NCI-H524 (cell line): ENCODE measurements at places on chromosomes 4 and X.

DNA sequence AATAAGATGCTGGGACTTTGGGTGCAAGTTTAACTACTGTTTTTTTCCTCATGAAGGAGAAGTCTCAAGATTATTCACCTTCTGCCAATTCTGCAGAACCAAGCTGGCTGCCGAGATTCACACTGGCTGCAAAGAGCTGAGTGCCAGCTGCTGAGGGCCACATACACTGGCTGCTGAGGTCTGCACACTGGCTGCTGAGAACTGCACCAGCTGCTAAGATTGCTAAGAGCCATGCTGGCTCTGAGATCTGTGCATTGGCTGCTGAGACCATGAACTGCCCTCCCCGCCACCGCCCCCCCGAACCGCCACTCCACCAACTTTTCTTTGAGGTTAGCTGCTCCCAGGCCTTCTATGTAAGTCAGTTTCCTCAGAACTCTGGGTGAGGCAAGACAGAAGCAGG is 330.3 kb downstream of the CBLL2 start:
- peak; percentile 69 for DNase-seq

DNA sequence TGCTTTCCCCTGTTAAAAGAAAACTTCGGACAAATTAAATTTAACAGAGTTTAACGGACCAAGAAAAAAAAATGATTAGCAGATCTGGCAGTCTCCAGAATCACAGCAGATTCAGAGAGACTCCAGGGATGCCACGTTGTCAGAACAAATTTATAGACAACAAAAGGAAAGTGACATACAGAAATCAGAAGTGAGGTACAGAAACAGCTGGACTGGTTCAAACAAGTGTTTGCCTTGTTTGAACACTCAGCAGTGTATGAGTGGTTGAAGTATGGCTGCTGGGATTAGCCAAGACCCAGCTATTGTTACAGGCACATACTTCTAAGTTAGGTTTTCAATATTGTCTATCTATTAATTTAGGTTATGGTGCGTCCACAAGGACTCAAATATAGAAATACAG is 19.1 kb downstream of the PIR start:
- DNase-seq = peak; percentile 47

DNA sequence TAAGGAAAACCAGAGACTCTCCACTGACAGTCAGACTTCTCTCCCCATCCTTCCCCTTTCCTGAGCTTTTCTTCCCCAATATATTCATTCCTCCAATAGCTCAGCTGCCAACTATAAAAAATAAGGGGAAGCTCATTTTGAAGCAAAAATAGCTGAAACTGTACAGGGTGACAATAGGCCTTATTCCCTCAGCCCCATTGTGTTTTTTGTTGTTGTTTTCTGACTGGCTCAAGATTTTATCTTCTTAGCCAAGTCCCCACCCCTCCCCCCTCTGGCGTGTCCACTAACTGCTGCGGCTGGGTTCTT is 26.2 kb downstream of the PRPS1 start:
- no peak for DNase-seq

GRCh38 chr4:180947425-180947824 is 1295.8 kb upstream of the TENM3 start:
- no peak for DNase-seq

GRCh38 chr4:124167602-124168001 is 544.9 kb downstream of the ANKRD50 start:
- DNase-seq = no peak

DNA sequence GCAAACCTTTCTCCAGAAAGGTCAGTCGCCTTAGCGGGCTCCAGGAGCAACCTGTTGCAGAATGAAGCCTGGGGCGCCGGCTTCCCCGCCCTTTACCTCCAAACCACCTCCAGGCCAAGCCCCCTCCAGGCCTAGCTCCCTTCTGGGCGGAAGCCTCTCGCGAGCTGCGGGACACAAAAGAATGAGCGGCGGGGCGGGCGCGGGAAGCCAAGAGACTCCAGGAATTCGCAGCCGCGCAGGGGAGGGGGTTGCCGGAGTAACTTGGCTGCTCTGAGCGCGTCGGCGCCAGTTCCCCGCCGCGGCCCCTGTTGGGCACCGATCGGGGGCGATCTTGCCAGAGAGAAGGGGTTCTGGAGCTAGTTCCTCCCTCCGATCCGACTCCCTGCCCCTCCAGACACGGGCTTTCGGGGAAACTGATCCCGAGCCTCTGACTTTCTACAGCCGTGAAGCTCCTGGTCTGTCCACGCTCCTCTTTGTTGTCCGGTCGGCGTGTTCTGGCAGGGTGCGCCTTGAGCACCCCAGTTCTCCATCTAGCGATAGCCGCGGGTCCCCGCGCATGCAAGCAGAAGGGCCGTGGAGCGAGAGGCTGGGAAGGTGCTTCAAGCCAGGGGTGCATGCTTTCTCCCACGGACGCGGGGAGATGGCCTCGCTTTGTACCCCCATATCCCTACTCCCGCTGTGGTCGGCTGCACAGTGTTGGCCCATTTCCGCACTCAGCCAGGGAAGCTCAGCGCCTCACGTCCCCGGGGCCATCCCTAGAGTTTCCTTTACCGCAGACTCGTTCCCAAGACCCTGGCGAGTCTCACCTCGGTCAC is 1.2 kb downstream of the PROM1 start:
- DNase-seq = no peak
